ENCODE measurements at places on chromosomes 3 and 15. TPM values are rescaled to one million over a fixed set of nuclear protein-coding genes. Genes with fewer than 3 reads are reported as not detected.

LSAMP gene
- 1.0 TPM for total RNA-seq

SKIL gene
- total RNA-seq = 82.1 TPM

HIGD2B gene
- not detected for total RNA-seq

ST6GAL1 gene
- 22.6 TPM for total RNA-seq

CCR3 gene
- total RNA-seq = not detected

CCR5 gene
- total RNA-seq = not detected

CD200 gene
- 12.8 TPM for total RNA-seq

IGSF11 gene
- total RNA-seq = under 0.01 TPM

CCR8 gene
- not detected for total RNA-seq

MKRN2OS gene
- total RNA-seq = not detected

TMEM87A gene
- 42.1 TPM for total RNA-seq

ZCWPW2 gene
- total RNA-seq = 1.2 TPM

GYG1 gene
- 48.7 TPM for total RNA-seq

CLN6 gene
- 12.1 TPM for total RNA-seq

PRSS50 gene
- total RNA-seq = not detected

ZIC1 gene
- 0.03 TPM for total RNA-seq

CELSR3 gene
- 0.91 TPM for total RNA-seq

CHAC1 gene
- total RNA-seq = 19.6 TPM

ABI3BP gene
- 148 TPM for total RNA-seq

C2CD4B gene
- 0.89 TPM for total RNA-seq

ARL6IP5 gene
- 126 TPM for total RNA-seq

NOX5 gene
- total RNA-seq = 0.39 TPM

All from smooth muscle cell of the pulmonary artery (primary cell).